NCI-H1417 (cell line): ENCODE measurements at places on chromosomes 6 and 20.
A peak's percentile ranks its signal among the peaks of the same experiment; 100 is the strongest.

DNA sequence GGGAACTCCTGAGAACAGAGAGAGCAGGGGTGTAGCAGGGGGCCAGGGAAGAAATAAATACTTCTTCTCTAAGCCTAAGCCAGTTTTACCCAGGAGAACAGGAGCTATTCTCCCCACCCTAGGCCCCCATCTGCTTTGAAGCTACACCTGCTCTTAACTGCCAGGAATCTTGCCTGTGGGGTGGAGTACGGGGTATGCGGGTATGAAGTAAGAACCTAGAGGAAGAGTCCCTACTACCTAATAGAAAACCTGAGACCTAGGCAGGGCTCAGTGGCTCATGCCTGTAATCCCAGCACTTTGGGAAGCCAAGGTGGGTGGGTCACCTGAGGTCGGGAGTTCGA is 1.5 kb downstream of the SLC29A1 start:
- DNase-seq = no peak

- no peak for DNase-seq
Measured at GRCh38 chr20:1345030-1345755, 16.3 kb upstream of the SDCBP2 start.

GRCh38 chr6:163496205-163496604 is 81.7 kb downstream of the QKI start:
- DNase-seq = no peak

DNA sequence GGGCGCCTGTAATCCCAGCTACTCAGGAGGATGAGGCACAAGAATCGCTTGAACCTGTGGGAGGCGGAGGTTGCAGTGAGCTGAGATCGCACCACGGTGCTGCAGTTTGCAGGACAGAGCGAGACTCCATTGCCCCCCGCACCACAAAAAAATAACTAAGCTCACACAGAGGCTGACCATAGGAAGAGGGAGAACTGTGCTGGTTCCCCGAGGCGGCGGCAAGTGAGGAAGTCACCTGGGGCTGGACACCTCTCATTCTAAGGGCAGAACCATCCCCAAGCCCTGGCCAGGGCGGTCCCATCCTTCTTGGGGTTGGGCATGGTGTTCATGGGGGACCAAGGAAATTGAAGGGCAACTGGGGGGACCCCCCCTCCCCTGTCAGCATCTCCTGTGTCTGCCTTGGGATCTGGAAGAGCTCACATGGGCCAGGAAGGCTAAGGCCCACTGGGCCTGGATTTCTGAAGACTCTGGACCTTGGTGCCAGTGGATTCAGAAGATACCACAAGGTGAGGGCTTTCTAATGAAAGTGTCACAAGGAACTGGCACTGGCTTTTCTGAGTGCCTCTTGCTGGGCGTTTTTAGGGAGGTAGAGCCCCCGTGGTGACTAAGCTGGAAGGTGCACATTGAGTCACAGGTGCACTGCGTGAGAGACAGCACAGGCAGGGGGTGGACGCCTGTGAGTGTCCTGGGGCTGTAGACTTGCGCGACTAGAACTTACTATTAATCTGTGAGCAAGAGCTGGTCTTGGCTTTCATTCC is 11.5 kb downstream of the IRF4 start:
- DNase-seq = no peak

- no peak for DNase-seq
Measured at GRCh38 chr6:138246650-138247440, 28.6 kb upstream of the PBOV1 start.

DNA sequence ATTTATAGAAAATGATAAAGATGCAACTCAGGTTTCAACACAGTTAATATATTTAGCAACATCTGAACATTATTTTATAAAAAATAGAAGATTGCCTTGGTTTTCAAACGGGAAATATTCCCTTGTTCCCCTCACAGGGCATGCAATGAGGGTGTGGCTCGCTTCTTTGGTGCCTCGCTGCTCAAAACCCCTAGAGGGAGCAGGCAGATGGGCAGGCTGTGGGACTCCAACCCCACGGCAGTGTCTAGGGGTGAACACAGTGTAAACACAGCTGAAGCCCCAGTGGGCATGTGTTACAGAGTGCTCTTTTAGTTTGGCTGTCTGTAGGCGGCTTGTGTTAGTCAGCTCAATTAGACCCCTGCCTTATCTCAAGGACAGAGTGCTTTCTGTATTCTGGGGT is 560.8 kb upstream of the IMPG1 start:
- peak; percentile 7 for DNase-seq

DNA sequence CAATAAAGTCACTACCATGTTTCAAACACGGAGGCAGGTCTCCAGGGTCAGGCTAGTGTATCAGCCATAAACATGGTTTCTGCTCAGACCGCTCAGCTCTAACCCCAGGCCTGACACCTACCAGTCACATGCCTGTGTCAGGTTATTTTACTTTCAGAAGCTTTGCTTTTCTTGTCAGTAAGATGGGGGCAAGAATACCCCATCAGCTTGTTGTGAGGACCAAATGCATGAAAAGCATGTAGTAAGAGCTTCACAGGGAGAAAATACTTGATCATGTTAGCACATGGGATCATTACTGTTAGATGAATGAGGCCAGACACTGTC is 65.2 kb upstream of the PIM1 start:
- peak; percentile 24 for DNase-seq

DNA sequence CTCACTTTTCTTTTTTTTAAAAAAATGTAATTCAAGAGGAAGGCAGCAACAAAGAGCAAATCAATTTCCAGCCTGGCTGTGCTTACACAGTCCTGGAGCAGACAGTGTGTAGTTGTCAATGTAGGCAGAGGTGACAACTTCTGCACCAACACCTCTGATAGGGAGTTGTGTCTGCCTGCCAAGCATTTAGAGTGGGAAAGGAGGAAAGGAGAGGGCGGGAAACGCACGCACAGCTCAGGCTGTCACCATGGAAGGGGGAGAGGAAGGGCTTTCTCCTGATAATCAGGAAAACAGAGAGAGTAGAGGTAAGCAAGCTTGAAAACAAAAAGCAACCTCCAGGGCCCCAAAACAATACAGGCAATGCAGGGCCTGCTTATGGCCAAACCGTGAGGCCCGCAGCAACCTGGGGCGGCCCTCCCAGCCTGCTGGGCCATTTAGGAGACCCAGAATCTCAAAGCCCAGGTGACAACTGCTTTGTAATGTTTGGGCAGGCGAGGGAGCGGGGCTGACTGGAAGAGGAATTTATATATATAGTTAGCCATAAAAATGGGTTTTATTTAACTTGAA is 41.5 kb upstream of the GFOD1 start:
- DNase-seq = no peak

DNA sequence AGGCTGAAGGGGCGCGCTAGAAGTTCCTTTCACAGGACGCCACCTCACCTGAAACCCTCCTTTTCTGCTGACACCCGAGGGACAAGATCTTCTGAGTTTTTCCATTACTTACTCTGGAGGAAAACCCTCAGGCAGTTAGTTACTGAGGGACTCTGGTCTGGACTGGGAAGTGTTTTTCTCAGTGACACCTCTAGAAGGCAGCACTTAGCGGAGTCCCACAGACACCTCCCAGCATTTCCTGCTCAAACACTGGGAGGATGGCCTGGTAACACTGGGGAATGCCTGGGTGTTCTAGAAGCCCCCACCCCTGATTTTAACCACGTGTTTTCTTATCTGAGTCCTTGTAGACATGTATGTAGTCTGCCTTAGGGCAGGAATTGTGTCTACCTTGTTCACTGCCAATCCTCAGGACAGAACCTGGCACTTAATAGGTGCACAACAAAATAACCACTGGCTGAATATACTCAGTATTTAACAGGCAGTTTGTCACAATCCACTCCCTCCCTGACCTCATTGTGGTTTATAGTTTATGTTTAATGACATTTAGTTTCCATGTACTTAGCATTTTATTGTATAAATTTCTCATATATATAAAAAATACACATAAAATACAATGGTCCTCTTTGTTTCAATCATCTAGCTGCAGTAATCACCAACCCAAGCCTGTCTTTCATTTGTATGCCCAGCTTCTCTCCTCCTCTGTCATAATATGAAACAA is 4.8 kb downstream of the GSTA3 start:
- DNase-seq = no peak

DNA sequence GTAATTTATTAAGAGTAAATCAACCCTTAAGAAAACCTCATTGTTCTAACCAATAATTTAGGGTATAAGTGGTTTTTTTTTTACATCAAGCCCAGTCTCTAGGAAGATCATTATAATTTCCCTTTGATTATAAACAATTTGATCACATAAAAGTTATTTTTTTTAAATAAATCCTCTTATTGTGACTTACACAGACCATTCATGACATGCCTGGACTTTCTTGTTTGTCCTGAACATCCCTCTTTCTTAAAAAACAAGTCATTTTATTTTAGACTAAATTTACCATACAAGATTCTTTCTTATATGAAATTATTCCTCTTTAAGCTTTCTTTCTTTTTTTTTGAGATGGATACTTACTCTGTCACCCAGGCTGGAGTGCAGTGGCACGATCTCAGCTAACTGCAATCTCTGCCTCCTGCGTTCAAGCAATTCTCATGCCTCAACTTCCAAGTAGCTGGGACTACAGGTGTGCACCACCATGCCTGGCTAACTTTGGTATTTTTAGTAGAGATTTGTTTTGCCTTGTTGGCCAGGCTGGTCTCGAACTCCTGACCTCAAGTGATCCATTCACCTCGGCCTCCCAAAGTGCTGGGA is 53.6 kb upstream of the AGPAT4 start:
- DNase-seq = no peak

- DNase-seq = no peak
Measured at GRCh38 chr6:161486361-161487216, 212.7 kb upstream of the AGPAT4 start.

DNA sequence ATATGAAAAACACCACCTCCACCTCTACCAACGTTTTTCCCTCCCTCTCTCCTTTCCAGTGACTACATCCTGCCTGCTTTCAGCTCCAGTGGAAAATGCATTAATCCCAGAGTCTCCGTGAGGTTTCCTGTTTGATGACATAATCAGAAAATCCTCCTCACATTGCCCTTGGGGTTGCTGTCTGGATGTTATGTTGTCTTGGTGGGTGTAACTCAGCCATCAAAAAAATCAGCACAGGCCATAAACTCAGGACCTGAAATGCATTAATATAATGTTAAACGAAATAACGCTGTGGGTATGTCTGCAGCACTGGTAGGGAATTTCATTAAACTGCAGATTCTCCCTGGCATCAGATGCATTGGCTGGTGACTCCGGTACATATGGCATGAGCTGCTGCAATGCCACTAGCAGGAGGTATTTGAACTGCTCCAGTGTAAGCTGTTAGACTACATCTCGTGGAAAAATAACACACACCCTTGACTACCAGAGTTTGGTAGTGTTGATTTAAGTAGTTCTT is 297.8 kb downstream of the PRL start:
- DNase-seq = peak; percentile 18

DNA sequence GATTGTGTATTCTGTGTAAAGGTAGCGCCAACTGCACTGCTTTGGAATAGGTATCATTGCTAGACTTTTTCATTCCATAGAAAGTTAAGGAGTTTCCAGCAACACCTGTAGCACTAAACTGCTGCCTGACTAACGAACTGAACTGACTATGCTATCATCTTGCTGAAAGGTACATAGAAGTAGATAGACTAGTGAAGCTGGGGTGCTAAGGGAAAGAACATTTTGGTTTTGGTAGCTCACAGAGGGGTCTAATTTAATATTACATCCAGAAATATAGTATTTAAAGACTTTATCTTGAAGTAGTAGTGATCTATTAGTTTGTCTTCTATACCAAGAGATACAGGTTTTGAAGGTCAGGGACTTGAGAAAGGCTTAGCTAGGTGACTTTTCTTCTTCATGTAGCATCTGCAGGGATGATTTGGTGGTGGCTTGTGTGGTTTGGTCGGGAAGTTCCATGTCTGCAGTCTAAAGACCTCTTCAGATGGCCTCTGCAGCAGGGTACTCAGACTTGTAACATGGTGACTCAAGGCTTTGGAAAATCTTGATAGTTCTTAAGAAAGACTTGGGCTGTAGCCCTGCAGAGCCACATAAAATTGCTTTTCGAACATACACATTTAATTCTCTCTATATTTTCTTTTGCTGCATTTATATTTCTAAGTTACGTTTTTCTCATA is 10.2 kb downstream of the SENP6 start:
- DNase-seq = no peak

DNA sequence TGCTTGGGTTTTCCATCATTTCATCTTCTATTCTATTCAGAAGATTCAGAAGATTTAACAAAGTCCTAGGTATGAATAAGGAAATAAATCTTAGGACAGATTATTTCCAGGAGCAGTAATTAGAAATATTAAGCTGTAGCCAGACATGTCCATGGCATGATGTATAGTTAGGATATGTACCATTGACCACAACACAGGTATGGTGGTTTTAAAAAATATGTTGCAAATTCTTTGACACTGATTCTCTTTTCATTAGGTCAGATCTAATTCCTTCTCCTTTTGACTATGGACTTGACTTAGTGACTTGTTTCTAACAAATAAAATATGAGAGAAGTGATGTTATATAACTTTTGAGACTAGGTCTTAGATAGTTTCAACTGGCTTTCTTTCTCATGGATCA is 23.5 kb upstream of the PDE7B start:
- no peak for DNase-seq

DNA sequence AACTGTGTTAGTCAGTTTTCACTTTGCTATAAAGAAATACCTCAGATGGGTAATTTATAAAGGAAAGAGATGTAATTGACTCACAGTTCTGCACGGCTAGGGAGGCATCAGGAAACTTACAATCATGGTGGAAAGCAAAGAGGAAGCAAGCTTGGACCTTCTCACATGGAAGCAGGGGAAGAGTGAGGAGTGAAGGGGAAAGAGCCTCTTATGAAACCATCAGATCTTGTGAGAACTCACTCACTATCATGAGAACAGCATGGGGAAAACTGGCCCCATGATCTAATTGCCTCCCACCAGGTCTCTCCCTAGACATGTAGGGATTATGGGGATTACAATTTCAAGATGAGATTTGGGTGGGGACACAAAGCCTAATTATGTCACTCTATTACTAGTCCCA is 41.3 kb upstream of the PLAGL1 start:
- no peak for DNase-seq

DNA sequence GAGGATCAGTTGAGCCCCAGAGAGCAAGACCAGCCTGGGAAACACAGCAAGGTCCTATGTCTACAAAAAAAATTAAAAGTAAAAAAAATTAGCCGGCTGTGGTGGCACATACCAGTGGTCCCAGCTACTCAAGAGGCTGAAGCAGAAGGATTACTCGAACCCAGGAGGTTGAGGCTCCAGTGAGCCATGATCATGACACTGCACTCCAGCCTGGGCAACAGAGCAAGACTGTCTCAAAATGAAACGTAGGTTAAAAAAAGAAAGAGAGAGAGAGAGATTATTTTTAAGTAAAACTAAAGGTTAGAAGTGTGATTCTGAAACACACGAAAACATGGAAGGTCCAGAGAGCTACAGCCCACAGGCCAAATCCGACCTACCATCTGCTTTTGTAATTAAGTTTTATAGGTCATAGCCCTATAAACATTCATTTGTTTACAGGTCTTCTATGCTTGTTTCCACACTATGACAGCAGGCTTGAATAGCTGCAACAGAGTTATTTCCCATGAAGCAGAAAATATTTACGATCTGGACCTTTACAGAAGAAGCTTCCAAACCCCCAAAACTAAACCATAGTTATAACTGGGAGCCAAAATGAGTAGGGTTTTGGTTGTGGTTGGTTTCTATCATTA is 279.7 kb downstream of the GMDS start:
- no peak for DNase-seq

GRCh38 chr6:96853083-96853482 is 15.8 kb upstream of the GPR63 start:
- DNase-seq = no peak
